Lower leg skin (tissue), 4 donors: ENCODE measurements at places on chromosomes 4 and X.
A peak's percentile ranks its signal among the peaks of the same experiment; 100 is the strongest.

DNA sequence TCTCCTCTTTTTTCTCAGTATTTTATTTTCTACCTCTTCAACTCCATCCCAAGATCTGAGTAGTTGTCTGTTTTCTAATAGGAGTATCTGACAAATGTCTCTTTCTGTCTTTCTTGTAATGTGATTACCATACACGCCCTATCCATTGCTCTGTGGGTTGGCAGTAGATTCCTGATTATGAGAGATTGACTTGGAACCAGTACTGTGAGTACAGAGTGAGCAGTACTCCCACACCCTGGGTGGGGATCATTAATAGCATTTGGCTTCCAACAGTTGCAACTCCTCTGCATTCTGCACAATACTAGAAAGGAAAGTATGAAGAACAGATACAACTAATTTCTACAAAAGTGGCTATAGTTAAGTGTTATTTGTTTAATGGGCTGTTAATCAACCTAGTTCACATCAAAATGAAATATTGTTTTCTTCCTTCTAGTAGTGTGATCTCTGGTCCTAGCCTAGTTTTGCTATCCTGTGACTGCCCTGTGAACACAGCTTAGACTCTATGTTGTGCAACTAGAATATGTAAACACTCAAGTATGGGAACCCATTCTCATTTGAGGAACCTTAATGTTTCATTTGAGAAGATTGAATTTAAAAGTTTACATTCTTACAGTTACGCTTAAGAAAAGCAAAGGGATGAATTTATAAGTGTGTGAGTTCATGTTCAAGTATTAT, 112.9 kb downstream of the PTPN13 start:
- DNase-seq = peak; percentile 49

- DNase-seq = peak; percentile 59
Observed at GRCh38 chr4:8817813-8818062, 53.9 kb downstream of the HMX1 start.

DNA sequence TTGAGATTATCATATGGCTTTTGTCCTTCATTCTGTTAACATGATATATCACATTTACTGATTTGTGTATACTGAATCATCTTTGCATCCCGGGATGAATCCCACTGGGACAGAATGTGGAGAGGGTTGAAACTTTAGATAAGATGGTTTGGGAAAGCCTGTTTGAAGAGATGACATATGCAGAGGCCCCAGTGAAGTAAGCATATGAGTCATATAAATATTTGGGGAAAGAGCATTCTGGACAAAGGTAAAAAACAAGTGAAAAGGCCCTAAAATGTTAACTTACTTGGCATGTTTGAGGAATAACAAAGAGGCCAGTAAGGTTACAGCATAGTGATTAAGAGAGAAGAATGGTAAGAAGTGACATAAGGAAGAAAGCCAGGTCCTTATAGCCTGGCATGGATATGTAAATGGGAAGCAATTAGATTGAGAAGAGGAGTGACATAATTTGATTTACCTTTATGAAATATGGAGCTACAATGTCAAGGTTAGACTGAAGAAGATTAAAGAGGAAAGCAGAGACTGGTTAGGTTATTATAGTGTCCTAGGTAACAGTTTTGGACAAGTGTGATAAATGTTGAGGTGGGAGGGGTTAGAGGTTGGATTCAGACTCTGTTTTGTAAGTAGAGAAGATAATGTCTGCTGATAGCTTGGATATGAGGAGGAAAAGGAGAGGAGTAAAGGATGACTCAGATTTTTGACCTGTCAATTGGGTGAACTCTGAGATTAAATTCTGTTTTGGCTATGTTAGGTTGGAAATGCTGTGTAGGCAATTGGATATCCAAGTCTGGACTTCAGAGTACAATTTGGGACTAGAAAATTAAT, 54.6 kb upstream of the DRP2 start:
- DNase-seq = no peak

GRCh38 chr4:94933799-94934198, 176.0 kb downstream of the BMPR1B start:
- DNase-seq = no peak

DNA sequence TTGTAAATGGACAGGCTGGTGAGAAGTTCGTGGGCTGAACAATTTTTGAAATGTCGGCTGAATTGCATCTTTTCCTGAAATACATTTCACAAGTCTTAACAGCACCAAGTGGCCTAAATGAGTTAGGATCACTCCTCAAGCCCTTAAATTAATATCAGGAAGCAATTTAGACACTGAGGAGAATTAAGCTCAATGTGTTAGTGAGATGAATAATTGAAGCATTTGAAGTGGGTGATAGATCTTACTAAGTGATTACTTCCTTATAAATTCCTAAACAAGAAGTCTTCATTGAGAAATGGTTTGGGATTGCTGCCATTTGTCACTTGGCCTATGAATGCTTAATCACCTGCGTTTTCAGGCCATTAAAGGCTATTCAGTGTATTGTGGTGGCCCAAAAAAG, 116.8 kb downstream of the NAA11 start:
- DNase-seq = no peak

DNA sequence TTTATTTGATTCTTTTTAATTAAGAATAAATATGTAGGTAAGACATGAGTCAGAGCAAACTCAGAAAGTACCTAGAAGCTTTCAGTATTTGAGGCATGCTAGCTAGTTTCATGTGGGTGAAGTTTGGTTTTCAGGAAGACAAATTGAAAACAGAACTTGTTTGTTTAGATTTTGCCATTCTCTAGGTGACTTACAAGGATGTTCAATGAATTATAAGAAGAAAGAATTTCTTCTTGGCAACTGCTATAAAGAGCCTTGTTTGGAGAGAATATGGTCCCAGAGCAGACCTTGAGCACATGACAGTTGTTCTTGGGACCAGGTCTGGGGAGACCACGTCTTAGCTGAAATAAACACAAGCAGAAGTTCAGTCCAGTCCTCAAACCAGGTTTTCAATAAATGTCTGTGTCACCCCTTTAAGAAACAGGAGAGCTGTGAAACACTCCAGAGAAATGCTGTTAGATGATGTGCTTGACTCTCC, 38.0 kb upstream of the IL21 start:
- no peak for DNase-seq

DNA sequence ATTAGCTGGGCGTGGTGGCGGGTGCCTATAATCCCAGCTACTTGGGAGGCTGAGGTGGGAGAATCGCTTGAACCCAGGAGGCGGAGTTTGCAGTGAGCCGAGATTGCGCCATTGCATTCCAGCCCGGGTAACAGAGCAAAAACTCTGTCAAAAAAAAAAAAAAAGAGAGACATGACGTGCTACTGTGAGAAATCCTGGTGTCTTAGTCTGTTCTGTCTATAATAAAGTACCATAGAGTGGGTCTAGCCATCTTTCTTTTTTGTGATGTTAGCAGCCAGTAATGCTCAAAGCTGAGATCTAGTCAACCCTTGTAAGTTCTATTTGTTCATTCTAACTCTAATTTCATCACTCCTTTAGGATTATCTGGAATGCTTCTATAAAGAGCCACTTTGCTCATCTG, 38.9 kb downstream of the CLDN34 start:
- no peak for DNase-seq

DNA sequence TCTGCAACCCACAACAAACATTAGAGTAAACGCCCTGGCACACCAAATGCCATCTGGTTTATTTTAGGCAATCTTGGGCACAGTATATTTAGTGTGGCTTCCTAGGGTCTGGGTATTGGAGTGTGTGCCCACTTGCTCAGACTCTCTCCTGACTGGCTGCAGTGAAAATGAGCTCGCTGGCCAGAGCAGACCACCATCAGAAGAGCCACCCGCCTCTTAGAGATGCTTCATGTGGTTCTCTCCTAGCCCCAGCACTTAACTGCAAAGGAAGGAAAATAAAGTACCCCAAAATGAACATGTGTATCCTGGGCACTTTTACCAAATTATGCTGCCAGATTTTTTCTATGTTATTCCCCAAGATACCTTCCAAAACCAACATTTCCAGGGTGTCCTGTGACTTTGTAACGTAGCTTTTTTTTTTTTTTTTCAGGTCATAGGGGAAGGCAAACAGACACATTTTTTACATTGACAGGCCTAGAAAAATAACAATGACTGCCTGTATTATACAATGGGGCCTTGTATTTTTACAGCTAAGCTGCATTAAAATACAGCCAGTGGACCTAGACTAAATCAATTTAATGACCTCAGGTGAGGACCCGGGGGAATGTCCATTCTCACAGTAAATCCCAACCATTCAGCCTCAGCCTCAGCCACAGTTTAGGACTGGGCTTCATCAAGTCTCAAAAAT, 193.7 kb downstream of the RASL11B start:
- no peak for DNase-seq

- no peak for DNase-seq
Observed at GRCh38 chr4:93764639-93765246, 63.8 kb upstream of the ATOH1 start.

DNA sequence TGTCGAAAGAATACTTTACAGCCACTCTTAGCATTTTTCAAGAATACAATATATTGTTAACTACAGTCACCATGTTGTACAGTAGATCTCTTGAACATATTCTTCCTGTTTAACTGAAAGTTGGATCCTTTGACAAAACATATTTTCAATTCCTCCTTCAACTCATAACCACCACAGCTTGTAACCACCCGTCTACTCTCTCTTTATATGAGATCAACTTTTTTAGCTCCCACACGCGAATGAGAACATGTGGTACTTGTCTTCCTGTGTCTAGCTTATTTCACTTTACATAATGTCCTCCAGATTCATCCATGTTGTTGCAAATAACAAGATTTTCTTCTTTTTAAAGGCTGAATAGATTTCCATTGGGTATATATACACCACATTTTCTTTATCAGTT, 338.3 kb upstream of the IGFBP7 start:
- no peak for DNase-seq

- no peak for DNase-seq
Observed at GRCh38 chrX:110310000-110310790, 7.7 kb downstream of the AMMECR1 start.

- DNase-seq = no peak
Observed at GRCh38 chr4:7786040-7786439, 153.6 kb downstream of the AFAP1 start.

DNA sequence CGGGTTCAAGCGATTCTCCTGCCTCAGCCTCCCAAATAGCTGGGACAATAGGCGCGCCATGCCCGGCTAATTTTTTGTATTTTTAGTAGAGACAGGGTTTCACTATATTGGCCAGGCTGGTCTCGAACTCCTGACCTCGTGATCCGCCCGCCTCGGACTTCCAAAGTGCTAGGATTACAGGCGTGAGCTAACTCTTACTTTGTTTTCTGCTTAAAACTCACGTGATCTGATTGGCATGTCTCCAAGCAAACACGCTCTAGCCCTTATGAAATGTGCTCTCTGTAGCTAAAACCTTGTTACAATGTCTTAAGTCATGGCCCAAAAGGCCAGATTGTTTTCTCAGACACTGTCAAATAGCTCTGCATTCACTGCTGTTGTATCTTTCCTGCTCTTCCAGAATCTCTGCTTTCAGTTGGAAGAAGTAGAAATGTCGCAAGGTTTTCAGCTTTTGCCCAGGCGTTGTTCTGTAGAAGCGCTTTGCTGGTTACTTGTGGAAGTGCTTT, 39.7 kb upstream of the OGT start:
- no peak for DNase-seq

GRCh38 chr4:69057620-69058409, 38.5 kb upstream of the UGT2B7 start:
- no peak for DNase-seq

DNA sequence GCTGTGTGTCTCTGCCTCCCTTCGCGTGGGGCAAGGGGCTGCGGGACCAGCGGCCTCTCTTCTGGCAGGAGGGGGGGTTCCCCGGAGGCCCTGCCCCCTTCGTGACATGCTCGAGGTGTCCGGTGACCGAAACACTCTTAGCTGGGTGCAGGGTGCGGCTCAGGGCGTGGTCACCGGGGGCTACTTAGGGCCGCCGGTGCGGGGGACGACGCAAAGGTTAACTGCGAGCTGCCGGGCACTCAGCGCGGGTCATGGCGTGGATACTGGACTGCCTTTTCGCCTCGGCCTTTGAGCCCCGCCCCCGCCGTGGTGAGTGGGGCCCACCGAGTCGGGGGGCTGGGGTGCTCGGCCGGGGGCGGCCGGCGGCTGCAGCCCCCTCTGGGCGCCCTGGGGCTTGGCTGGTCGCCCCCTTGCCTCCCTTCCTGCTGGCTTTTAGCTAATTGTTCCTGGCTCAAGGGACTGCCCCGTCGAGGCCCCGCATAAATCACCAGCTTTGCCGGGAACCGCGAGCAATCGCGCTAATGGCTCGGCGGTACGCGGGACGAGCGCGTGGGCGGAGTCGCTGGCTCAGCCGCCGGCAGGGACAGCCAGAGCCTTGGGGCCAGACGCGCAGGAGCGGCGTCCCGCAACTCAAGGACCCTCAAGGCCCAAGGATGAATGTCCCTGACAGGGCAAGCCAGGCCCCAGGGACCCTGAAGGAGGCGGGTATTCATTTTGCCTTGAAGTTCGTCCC, at the start of gene ARHGAP36:
Gene ARHGAP36, plus strand, starts transcription at position 211 of the 733 bp plus-strand sequence. CDS start 23,320 bp downstream, outside the sequence.
- no peak for DNase-seq

GRCh38 chr4:33080275-33080674, 2360.1 kb downstream of the PCDH7 start:
- DNase-seq = peak; percentile 68

DNA sequence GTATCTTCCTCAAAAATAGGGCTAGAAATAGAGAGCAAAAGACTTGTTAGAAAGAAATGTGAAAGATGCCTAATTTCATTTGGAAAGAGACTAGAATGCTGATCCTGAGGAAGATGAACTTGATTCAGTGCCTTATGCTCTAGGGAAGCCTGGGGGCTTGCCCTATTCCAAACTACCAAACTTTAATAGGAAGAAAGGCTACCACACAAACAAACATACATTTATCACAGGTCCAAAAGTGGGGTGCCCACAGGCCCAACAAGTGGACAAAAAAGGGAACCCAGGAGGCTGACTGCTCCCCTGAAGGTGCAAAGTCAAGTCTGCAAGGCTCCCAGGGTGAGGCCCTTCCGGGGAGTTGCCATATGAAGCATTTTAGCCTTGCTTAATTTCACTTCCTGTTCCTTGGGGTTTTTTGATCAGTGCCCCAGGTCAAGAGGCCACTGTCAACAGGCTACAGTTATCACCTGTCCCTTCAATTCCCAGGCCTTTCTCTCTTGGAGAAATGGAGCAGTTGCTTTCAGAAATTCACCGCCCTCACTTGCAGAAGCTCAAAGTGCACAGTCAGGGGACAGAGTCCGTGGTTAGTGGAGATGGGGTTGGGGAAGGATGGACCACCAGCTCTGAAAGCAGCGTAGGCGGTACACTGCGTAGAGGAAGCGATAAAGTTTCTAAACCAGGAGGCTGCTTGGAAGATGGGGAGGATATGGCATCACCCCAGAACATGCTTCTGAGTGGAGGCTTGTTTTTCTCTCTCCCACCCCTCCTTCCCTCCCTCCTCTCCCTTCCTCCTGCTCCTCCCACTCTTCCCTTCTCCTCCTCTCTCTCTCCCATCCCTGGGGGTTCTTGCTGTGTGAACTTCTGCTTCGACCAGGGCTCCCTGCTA, 36.4 kb downstream of the TMEM154 start:
- no peak for DNase-seq

DNA sequence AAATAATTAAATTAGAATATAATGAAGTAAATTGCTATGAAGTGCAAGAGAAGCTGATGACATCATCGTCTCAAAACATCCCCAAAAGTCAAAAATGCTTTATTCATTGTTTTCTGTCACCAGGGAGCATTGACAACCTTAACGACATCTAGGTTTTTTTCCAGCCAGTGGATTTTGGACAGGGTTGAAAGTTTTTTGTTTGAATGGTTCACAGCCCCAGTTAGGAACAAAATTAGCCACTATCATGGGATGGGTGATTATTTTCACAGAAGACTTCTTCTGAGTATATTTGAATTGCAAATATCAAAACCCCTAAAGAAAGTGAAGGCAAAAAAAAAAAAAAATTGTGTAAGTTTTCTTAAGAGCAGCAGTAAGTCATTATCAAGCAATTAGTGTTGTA, 826.1 kb downstream of the STPG2 start:
- no peak for DNase-seq

GRCh38 chr4:185142912-185143600, at the start of gene SLC25A4:
SLC25A4 (plus strand) TSS chr4:185143266; CDS start chr4:185143373, 107 bp downstream.
- peak; percentile 45 for DNase-seq
